Effector CD4-positive, alpha-beta T cell (primary cell): ENCODE measurements at places on chromosomes 11 and 22.

DNA sequence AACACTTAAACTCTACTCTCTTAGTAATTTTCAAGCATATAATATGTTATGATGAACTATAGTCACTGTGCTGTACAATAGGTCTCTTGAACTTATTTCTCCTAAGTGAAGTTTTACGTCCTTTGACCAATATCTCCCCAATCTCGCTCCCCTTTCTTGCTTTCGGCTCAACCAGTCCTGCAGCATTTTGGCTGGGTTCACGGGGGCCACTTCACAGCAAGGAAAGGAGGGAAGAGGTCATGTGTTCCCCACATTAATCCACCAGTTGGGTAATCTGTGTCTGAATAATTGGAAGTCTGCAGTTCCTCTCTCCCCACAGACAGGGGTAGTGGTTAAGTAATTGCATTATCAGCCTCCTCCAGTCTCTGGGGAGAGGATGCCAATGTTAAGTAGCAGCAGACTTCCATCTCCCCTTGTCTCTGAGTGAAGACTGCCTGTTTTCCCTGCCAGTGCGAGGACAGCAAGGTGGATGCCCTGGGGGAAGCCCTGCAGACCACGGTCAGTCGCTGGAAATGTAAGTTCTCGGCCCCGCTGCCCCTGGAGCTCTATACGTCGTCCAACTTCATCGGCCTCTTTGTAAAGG, 59.2 kb upstream of the CRTAM start:
- DNase-seq: no peak

DNA sequence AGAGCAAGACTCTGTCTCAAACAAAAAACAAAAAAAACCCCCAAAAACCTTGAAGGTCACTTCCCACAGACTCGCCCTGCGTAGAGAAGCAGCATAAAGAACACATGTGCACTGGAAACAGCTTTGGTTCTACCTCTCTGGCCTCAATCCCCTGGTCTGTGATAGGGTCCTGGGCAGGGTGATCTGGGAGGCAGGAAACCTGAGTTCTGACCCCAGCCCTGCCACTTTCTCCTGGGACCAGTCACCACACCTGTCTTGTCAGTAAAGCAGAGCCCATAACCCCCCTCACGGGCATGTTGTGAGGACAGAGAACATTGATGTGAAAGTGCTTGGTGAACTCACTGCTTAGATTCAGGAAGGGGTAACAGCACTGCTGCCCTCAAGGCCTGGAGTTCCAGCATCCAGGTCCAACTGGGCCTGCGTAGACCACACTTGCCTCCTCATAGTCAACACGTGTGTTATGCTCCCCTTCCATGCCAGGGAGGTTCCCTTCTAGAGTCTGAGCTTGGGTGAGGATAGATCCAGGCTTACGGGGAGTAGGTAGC, 11.4 kb downstream of the UCP2 start:
- DNase-seq: no peak

GRCh38 chr11:18765554-18765953, 26.0 kb downstream of the PTPN5 start:
- no peak for DNase-seq

- DNase-seq: no peak
These were observed 59.3 kb downstream of the EHF start for GRCh38 chr11:34680206-34680605.

DNA sequence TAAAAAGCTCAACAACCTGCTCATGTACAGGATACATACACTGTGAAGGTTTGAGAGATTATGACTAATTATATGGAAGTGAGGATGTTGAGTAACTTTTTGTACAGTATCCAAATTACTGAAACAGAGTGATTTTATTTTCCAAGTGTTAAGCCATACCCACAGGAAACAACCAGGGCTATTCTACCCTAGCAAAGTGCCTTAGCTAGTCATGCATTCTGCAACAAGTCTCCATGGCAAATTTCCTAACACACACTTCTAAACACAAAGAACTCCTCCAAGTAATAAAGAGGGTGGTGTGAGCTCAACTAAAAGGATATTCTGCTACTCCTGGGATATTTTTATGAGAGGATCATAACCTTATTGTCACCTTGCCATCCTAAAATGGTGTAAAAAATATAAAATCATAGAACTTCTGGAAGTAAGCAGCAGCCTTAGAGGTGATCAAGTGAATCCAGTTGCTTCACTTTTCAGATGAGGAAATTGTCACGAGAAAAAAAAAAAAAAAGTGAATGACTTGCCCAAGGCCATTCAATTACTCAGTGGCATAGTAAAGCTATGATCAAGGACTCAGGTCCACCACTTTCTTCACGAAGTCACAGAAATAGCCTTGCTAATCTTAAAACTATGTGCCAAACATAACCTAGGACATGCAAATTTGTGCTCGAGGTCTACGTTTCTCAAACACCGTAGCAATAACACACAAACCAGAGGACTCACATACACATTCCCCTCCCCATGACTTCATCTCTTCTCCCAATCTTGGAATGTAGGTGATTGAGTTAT, 4.2 kb downstream of the LGR4 start:
- DNase-seq: no peak

- no peak for DNase-seq
These were observed 47.5 kb upstream of the POU2AF1 start for GRCh38 chr11:111426617-111427016.

GRCh38 chr11:123945132-123945531, 1.5 kb upstream of the OR6T1 start:
- no peak for DNase-seq

DNA sequence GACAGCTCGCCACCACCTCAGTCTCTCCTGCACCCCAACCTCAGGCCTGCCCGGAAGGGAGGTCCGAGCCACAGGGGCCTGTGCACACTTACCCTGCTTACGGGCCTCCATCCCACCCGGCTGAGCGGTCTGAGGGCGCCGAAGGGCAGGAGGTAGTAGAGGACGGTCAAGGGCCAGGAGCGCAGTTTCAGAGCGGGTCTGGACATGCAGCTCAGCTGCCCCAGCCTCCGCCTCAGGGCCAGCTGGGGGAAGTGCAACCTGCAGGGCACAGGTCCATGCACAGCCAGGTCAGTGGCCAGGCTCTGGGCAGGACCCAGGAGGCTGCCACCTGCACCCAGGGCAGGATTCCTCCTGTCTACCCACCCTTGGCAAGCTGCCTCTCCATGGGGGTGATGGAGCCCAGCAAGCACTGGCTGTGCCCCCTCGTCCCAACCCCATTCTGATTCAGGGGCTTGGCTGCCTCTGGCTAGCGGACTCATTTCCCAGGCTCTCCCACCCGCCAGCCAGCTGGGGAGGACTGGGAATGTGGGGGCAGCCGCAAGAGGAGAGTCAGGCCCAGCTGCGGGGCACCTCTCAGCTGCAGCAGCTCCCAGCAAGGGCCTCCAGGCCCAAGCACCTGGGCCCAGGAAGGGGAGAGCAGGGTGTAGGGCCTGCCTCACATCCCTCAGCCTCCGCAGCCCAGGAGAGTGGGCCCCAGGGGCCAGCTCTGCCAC, 38.3 kb downstream of the PISD start:
- DNase-seq: no peak

GRCh38 chr11:94150056-94150455, 21.4 kb downstream of the PANX1 start:
- DNase-seq: no peak

DNA sequence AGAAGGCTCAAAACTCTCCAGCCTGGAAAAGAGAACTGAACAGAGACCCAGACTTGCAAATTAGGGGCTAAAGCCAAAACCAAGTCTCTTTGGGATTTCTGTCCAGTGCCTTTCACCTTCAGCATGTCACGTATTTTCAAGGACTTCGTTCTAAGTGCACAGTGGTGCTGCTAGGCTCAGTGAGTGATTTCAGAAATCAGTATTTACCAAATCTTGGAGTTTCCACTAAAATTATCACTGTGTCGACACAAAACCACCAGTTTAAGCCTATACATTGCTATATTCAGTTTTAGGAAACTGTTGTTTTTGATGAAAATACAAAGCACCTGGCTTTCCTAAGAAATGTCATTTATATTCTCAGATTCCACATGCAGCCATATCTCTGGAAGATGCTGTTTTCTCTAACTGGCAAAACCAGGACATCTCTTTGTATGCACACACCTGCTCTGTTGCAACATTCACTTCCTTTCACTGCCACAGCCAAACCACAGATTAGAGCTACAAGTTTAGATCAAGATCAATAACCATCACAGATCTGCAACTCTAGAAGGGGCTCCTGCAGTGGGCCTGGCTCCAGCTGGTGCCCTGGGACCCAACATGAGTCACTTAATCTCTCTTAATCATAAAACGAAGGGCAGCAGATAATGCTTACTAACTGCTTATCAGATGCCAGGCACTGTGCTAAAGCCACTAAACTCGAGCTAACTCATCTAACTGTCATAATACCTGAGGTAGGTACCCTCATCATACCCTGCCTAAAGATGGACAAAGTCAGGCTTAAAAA, 22.3 kb downstream of the SMCO4 start:
- DNase-seq: no peak

DNA sequence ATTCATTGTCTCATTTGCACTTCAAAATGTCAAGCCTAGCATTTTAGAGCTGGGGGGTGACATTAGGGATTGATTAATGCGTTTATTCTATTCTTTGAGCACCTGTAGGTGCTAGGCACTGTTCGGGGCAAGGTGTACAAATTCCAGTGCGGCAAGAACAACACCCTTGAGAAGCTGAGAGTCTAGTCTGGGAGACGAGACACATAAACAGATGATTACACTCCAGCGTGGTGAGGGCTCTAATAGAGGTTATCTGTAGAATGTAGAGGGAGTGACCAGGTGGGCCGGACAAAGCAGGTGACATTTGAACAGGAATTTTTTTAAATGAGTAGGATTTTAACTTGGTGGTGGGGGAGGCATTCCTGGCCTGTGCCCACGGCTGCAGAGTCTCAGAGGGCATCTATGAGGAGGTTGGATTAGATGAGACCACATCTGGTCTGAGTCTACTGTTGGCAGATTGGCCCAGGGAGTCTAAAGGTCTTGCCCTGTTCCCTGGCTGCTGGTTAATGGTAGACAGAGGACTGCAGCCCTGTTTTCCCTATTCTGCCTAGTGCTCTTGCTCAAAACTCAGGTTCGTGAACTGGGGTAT, 970 bp downstream of the CAT start:
- no peak for DNase-seq

GRCh38 chr11:72783144-72783905, 10.5 kb downstream of the STARD10 start:
- DNase-seq: no peak

DNA sequence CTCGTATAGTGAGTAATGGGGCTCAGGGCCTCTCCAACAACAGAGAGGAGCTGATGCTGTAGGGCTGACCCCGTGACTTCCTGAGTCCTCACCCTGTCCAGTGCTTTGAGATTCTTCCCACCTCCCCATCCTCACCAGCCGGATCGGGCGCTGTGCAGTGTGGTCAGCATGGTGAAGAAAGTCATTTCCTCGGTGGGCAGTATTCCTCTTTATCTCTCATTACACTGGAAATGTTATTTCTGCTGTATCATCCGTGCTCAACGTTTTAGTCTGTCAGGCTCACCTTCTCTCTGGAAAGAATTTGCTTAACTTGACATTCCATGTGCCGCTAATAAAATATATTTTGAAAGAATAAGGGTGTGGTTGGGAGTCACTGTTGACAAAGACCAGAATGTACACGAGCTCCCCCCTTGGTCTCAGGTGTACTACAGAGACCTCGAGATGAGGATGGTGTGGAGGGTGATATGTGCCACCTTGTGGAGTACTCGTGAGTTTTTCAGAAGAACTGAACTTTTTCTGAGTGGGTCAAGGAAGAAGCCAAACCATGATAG, 25.7 kb upstream of the SCGB1A1 start:
- DNase-seq: no peak
